Stimulated activated naive CD4-positive, alpha-beta T cell treated with Interleukin-2 at 50 U/mL for 16 hours (primary cell): ENCODE measurements at places on chromosomes 12 and 14.

- DNase-seq: no peak
Observed at GRCh38 chr12:64450711-64451486, 1.0 kb upstream of the TBK1 start.

- DNase-seq: no peak
Observed at GRCh38 chr14:20680843-20681347, 3.5 kb upstream of the RNASE4 start.

- no peak for DNase-seq
Observed at GRCh38 chr14:87601036-87601435, 391.9 kb downstream of the GALC start.

- DNase-seq: no peak
Observed at GRCh38 chr14:32006263-32007110, 70.6 kb upstream of the ARHGAP5 start.

DNA sequence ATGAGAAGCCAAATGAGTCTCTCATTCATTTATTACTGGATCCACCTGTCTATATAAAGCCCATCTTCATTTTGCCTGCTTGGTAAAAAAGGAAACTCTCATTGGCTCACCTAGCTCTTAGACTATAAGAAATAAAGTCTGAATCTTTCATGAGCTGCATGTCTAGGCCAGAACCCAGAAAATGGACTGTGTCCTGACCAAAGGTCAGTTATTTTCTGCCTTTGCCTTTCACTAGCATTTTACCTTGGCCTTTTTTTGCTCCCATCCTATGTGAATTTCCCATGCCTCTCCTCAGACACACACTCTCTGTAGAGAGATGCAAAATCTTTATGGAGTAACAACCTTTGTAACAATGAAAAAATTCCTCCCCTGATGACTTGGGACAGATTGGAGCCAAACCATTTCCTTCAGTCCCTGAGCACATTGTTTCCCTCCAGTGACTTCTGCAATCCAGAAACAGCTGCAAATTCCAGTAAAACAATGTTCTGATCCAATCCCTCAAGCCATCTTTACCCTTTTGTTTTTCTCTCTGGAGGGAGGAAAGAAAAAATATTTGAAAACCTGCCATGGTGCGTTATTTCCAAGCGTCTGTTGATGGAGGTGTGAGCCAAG lies 33.6 kb upstream of the MAP3K9 start:
- DNase-seq: no peak

DNA sequence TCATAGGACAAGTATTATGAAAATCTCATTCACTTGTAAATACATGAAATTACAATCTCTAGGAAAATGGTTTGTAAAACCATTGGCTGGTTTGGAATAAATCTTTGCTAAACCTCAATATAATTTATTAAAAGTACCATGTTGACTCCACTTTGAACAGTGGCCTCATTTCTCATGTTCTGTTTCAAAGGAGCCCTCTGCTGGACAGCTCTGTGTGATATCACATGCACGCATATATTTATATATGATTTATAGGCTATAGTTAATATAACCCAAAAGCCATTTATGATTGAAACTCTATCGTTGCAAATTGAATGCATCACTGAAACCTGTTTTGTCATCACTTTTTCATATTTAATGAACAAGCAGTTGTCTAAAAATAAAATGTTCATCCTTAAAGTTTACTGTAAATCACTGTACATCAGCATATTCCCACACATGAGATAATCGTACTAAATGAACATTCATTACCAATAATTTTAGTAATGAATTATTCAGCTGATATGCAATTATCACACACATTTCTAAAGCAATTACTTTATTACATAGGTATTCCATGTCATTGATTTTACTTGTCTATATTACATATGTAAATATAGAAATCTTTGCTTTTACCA lies 493.8 kb downstream of the NPAS3 start:
- DNase-seq: no peak

DNA sequence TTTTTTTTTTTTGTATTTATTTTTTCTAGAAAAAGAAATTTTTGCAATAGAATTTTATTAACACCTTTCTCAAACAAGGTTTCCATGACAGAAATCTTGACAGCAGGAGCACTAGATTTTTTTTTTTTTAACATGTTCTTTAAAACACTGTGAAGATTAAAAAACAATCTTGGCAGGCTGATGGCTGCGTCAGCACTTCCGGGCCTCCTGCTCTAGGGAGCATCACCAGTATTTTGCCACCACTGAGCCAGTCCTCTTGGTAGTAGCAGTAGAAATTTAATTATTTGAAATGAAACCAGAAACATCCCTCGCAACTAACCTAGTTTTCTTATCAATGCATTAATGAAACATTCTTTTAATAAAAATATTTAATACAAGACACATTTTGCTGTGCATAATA lies 99.6 kb downstream of the APAF1 start:
- no peak for DNase-seq

DNA sequence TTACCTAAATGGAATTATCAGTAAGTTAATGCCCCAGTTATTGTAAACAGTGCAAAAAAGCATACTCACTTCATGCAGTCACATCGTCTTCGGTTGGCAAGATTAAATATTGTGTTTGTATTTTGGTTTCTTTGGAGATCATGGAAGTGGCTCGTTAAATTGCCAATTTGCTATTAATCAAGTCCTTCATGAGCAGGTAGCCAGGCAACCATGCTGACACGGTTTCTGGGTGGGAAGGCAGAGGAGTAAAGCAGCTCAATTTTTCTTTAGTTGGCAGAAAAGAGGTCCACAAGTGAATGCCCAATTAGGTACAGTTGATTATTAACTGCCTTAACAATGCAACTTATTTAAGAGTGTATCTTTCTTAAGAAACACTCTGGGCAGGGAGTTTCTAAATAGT lies 43.9 kb downstream of the PPP4R3A start:
- DNase-seq: no peak

DNA sequence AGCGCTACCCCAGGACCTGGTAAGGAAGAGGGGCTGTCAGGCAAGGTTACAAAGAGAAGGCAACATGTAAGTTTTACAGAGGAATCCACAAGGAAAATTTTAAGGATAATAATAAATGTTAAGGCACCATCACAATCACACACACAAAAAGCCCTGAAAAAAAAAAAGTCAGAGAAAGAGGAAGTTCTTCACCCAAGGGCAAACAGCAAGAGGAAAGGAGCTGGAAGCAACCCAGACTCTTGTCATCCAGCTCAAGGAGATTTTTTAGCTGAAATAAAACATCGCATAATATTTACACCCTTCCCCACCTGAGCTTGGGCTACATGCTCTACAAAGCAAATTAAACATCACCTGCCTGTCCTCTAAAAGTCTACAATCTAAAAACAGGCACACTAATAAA lies 9.5 kb downstream of the SPTB start:
- no peak for DNase-seq

- DNase-seq: no peak
Observed at GRCh38 chr14:68637106-68638021, 155.5 kb downstream of the ZFP36L1 start.

DNA sequence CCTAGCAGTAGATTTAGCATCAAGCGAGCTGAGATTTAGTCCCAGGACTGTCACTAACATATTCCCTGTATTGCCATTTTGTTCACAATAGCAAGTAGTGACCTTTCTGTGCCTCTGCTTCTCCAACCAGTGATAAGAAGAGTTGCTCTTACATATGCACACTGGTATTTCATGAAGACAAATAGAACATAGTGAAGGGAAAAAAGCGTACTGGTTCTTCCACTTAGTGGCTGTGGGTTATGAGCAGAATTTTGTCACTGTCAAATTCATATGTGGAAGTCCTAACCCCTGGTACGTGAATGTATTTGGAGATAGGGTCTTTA lies 12.3 kb upstream of the PPFIBP1 start:
- no peak for DNase-seq

DNA sequence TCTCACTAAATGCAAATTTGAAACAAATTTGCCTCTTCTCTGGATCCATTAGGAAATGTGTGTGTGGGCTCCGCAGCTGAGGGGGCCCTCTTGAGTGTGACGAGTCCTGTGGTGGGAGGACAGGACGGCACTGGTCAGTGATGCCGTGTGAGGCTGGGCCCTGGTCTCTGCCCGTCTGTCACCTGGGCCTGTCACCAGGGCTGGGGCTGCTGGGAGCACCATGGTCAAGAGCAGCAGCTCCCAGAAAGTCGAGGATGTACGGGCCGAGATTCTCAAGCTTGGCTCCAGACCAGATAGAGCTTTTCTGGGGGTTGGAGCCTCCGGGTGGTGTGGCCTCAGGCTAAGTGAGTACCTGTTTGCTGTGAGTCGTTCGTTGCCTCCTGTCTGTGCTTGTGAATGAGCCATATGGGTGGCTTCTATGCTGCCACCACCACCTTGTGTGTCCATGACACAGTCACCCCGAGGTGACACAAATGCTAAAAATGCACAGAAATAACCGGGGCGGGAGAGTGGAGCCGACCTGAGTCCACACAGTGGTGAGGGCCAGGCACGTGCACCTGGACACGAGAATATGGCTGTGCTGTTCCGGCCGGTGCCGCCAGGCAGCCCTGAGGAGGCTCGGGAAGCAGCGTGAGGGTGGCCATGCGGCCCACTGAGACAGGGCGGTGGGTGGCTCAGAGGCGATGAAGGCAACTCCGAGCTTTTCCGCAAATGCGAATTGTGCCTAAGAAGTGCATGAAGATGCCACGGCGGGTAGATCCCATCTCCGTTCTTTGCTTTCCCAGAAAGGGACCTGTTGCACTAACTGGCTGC lies 8.7 kb downstream of the PGAM5 start:
- no peak for DNase-seq

DNA sequence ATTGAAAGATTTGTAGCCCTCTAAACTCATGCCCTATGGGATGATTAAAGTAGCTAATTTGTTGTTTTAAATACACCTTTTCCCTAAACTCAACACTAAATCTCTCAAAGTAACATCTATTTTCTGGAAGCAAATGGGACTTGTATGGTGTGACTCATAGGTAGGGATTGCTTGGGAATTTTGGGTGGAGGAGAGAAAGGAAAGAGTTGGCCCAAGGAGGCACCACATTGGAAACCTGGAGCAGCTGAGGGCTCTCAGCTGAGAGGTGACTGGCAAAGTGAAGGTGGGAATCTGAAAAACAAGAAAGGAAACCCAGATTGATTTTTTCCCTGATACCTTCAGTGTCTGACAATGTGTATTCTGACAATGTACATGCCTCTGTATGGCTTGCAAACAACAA lies 114.8 kb upstream of the PRICKLE1 start:
- no peak for DNase-seq

DNA sequence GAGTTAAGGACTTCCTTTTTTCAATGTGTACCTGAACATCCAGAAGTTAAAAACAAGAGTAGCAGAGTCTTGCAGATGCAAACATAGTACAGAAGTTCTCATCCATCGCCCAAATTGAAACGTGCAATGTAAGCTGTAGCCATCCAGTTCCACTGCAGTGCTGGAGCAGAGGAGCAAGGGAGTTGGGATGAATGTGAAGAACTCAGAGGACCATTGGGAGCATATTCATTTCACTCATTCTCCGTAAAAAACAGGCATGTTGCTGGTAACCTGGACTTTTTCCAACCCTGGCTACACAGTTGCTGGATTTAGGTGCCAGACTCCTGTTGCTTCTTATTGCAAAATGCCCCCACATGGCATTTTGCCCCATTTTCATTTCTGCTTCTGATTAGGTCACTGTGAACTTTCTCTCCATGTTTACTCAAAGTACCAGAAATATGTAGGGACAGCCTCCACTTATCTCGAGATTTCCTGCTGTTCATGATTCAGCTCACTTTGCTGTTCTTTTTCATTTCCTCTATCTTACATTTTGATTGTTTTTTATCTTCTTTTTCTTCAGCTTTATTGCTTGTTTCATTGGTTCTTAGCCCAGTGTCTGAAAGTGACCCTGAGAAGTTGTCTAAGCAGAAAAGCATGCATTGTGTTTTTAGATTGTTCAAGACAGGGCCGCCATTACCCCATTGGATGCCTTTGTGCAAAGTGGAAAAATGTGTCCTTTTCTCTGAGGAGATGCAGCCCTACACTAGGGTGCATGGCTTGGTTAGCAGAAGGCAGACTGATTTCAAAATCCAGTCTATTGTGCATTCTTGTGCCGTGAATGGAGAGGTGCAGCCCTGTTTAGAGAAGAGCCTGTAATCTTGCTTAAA lies 109.0 kb upstream of the AMIGO2 start:
- DNase-seq: no peak

DNA sequence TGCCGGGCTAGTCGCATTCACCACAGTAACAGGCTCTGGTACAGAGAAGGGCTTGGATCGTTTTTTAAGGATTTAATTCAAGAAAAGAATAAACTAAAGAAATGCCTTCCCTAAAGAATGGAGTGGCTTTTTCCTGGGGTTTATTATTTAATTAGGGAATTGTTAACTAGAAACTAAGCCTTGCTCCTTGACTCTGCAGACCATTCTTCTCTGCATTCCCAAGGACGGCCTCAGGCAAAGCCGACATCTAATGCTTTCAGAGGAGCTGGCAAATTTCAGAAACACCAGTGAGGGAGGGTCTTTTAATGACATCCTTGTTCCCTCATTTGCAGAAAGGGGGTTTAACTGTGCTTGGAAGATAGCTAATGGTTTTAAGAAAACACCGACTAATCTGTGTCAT lies 174.0 kb downstream of the EGLN3 start:
- DNase-seq: no peak

- DNase-seq: no peak
Observed at GRCh38 chr12:30357766-30358490, 337.7 kb downstream of the IPO8 start.

- no peak for DNase-seq
Observed at GRCh38 chr12:47267571-47267970, 187.8 kb upstream of the AMIGO2 start.

GRCh38 chr12:122227341-122227740 lies 1.5 kb upstream of the DIABLO start:
- DNase-seq: peak; percentile 9

DNA sequence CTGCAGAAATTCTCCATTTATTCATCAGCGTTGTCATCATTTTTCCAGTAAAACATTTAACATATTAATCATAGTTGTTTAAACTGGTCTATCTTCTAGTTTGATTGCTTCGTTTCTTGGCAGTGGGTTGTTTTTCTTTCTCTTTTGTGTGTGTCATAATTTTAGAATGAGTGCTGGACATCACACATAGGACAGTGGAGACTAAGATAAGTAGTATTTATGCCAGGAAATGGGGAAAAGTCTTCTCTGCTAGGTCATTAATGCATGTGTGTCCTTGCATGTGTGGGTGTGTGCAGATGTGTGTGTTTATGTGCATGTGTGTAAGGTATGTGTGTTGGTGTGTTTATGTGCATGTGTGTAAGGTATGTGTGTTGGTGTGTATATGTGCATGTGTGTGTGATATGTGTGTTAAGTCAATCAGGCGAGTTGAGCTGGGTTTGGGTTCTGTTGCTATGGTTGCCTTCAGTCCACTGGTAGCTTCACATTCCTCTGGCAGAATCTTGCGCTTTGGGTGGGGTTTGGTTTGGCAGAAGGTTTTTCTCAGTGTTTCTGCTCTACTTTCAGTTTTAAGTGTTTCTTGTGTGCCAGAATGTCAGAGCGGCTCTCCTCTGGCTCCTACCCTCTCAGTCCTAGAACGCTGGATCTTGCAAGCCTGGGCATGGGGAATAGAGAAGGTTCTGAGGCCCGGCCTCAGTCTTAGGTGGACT lies 7.8 kb upstream of the ADGRD1 start:
- no peak for DNase-seq
